T-cell (primary cell): ENCODE measurements at places on chromosomes 2 and 18. TPM values are rescaled to one million over a fixed set of nuclear protein-coding genes. Genes with fewer than 3 reads are reported as not detected.

DNA sequence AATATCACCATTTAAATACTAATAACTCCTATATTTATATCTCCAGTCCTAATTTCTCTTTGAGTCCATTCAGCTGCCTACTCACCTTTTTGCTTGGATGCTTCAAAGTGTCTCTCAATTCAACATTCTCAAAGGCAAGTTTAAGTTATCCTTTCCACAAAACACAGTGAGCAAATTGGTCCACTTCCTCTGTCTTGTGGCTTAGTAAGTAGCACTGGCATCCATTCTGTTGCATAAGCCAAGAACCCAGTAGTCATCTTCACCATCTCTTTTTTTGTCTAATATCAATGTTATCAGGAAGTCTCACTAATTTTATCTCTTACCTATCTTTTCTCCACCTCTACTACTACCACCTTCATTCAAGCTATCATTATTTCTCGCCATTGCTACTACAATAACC lies 27.4 kb upstream of the IL1RL1 start:
- no peak overlapping the region for H3K4me3 ChIP-seq
- H3K4me1 ChIP-seq: no peaks in the 10 kb centered on the region
- H3K36me3 ChIP-seq: no peaks in the 10 kb centered on the region
- no peak overlapping the region for H3K27ac ChIP-seq

DNA sequence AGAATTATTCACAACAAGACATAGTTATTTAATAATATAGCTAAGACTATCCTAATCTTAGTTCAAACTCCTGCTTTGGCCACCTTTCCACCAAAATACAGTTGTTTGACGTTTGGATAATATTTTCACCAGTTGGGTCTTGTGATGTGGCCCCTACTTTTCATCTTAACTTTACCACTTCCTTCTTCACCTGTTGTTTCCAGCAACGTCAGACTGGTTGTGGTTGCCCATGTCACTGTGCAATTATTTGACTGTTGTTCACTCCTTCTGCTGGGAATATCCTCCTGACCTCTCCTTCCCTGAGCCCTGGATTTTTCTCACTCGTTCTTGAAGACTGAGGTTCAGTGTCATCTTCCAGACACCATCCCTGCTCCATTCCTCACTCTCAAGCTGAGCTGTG lies 132.2 kb upstream of the RASGRP3 start:
- DNase-seq: no peak
- H3K4me1 ChIP-seq: peaks cover 4% of the 10 kb centered on the region
- H3K36me3 ChIP-seq: no peaks in the 10 kb centered on the region
- no peak overlapping the region for H3K27ac ChIP-seq

DNA sequence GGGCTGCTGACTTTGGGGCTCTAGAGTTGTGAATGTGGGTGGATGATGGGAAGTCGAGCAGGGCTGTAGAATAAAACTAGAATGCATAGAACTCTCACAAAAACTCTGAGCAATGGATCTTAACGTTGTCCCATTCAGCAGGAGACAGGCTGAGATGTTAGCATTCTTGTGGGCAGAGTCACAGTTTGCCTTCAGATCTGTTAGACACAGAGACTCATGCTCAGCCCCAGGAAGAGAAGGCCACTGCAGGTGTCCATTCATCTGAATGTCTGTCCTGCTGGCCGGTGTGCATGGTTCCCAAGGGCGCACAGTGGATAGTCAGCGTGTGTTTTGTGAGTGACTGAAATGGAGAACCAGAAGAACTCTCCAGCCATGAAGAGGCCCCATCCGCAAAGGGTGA lies 111.3 kb downstream of the TSN start:
- no peak for DNase-seq
- no peak overlapping the region for H3K27ac ChIP-seq
- no peaks in the 10 kb centered on the region for H3K4me1 ChIP-seq
- H3K27me3 ChIP-seq: peaks cover 20% of the 10 kb centered on the region
- no peaks in the 10 kb centered on the region for H3K36me3 ChIP-seq

DNA sequence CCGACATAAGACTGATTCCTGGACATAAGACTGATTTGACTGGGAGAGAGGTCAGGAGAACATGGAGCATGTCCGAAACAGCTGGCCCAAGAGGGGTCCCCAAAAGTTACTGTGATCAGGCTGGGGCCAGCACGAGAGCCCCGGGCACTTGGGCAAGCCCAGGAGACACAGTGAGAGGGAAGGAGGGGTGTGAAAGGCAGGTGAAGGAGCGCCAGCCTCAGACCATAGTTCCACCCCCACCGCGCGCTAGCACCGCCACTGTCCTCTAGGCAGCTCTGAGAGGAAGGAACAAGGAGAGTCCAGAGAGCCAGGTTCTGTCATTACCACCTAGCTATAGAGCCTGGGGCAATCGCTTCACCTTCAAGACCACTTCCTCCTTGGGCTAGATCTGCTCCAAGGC lies 78.2 kb upstream of the DAPL1 start:
- no peak for DNase-seq
- no peaks in the 10 kb centered on the region for H3K27me3 ChIP-seq
- H3K4me3 ChIP-seq: no peak overlapping the region
- H3K4me1 ChIP-seq: no peaks in the 10 kb centered on the region
- H3K27ac ChIP-seq: no peak overlapping the region

Gene TFPI
- total RNA-seq: 0.68 TPM

Gene SOCS6
- total RNA-seq: 0.73 TPM

Gene PLEK
- 5.1 TPM for total RNA-seq

DNA sequence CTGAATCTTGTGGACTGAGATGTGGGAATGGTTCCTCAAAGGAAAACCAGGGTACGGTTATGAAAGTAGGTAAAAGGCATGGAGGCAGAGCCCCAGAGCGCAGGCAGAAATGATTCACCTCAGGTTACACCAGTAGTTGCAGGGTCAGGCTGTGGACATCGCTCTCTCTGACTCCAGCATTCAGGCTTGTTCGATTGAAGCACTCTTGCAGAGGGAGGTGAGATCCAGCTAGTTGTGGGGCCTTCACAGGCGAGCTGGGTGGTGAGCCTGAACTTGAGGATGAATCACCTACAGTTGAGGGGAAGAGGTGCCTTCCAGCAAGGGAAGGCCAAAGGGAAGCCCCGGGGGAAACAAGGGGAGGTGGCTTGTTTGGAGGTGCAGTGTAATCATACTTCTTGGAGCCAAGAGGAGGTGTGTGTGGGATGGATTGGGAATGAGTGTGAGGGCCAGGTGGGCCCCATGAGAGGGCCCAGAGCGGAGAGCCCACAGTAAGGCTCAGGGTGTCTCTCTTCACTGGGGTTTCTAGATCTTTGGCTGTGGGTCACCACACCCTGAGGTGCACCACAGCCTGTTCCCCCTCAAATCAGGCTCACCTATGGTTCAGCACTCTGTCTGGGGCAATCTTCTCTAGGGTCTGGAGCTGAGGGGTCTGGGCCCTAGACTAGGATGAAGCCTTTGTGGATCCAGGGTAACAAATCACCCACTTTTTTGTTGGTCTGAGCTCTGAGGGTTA lies 48.5 kb upstream of the MCFD2 start:
- DNase-seq: no peak
- H3K4me1 ChIP-seq: peaks cover 3% of the 10 kb centered on the region
- H3K27me3 ChIP-seq: no peaks in the 10 kb centered on the region
- H3K4me3 ChIP-seq: no peak overlapping the region
- H3K36me3 ChIP-seq: peaks cover 38% of the 10 kb centered on the region
- H3K27ac ChIP-seq: no peak overlapping the region

Gene MOGAT1
- not detected for total RNA-seq

DNA sequence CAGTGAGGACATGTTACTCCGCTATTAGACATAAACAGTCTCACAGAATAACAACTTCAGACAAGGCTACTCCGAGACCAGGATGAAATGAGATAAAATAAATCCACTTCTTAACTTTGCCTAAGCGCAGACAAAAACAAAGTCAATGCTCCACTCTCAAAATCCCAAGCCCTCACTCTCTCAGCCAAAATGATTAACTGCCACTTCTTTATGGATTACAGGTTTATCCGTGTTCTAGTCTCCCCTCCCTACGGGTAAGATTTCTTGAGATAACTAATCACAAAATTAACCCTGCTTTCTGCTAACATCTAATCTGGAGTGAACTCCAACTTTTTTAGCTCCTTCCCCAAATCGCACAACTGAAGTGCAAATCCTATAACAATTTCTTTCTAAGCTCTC lies 1.1 kb upstream of the CRYGC start:
- H3K27ac ChIP-seq: no peak overlapping the region
- peaks cover 8% of the 10 kb centered on the region for H3K27me3 ChIP-seq
- H3K36me3 ChIP-seq: no peaks in the 10 kb centered on the region
- H3K4me1 ChIP-seq: peaks cover 6% of the 10 kb centered on the region

DNA sequence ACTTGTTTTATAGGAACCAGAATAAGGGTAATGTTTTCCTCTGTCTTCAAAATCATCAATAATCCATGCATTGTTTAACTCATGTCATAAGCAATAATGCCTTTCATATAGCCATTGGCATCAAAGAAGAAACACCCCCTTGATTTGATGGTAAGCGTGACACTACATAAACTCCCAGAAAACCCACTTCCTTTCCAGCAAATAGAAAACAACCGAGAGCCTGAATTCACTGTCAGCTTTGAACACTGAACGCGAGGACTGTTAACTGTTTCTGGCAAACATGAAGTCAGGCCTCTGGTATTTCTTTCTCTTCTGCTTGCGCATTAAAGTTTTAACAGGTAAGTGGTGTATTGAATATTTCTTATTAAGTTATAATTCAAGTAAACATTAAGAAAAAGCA lies at the start of gene ICOS:
TSS of gene ICOS (plus strand) at position 229 of the 400 bp plus-strand sequence. CDS start at position 281, 52 bp downstream.
- H3K4me1 ChIP-seq: peaks cover 59% of the 10 kb centered on the region
- peak within 1 kb of the TSS; percentile 85 for H3K27ac ChIP-seq
- H3K36me3 ChIP-seq: no peaks in the 10 kb centered on the region
- peak; percentile 55 for DNase-seq

DNA sequence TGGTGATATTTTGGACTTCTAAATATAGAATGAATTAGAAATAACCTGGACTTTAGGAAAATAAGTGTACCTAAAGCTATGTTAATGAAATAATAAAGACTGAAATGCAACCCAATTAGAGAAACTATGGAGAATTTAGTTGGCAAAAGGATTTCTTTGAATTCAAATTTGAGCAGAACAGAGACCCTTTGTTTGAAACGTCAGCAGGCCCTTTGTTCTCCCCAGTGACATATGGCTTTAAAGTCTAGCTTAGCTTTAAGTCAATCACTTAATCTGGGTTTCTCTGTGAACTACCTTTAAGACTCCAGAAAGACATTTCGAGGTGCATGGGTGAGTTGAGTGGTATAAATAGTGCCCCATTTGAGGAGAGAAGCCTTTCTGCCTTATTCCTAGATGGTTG lies 130.5 kb upstream of the CREB1 start:
- no peaks in the 10 kb centered on the region for H3K27me3 ChIP-seq
- H3K4me3 ChIP-seq: no peak overlapping the region
- H3K27ac ChIP-seq: no peak overlapping the region
- H3K4me1 ChIP-seq: no peaks in the 10 kb centered on the region
- no peaks in the 10 kb centered on the region for H3K36me3 ChIP-seq
- DNase-seq: no peak

DNA sequence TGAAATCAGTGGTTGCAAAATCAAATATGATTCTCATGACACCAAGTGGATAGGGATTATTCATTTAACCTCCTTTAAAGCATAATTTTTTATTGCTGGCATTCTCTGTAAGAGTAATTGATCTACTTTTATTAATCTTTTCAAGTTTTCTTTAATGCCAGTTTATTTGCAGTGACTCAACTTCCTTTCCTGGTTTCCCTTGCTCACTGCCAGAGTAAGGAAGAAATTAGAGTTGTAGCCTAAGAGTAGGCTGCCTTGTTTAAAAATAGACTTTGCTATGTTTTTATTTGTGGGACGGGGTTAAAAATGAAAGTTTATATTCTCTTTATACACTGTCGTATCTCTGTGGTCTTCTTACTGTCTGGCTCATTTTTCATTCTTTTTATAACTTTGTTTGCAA lies 148.6 kb downstream of the WDR7 start:
- no peaks in the 10 kb centered on the region for H3K36me3 ChIP-seq
- no peak overlapping the region for H3K27ac ChIP-seq
- H3K27me3 ChIP-seq: no peaks in the 10 kb centered on the region
- H3K4me1 ChIP-seq: no peaks in the 10 kb centered on the region

DNA sequence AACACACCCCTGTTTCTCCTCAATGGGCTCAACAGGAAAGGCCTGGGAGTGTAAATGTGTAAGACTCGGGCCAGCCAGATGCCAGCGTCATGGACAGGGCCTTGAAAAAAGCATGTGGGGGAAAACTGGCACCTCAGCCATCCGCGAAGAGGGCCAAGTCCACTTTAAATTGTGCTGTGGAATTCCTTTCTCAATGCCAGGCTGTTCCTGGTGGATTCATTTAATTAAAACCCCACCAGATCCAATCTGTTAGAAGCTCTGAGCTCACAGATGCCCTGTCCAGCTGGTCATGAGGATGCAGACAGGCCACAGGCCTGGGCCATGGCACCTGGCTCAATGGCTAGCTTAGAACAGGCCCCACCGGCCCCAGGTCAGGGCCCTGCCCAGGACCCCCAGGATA lies 24.8 kb downstream of the KCNK3 start:
- no peaks in the 10 kb centered on the region for H3K4me1 ChIP-seq
- no peak overlapping the region for H3K4me3 ChIP-seq
- no peaks in the 10 kb centered on the region for H3K27me3 ChIP-seq
- no peak overlapping the region for H3K27ac ChIP-seq
- DNase-seq: no peak

Gene COL4A3
- 0.56 TPM for total RNA-seq

Gene RNF125
- 70.1 TPM for total RNA-seq

DNA sequence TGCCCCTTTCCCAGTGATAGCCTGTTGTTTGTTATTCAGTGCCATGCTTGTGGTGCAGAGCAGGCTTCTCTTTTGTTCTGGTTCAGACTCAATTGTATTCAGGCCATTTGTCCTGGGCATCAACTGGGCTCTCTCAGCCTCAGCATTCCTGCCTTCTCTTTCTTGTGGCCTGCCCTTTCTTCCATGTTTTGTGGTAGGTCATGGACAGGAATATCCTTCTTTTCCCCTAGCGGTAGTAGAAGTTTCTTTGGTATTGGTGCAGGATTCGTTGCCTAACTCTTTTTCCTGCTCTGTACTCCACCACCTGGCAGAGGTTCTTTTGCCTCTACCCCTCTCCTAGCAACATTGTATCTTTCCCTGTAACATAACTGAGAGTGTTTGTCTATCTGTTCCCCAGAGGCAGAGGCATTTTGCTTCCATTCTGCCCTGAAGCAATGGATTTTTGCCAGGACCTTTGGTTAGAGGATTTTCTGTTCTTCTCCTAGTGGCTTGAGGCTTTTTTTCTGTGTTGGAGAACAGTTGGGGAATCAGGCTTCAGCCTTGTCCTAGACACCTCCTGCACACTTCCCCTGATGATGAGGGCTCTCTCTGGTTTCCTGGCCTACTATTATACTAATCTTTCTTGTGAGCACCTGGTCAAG lies 68.5 kb downstream of the NCOA1 start:
- H3K4me3 ChIP-seq: no peak overlapping the region
- H3K27ac ChIP-seq: no peak overlapping the region
- DNase-seq: no peak
- H3K4me1 ChIP-seq: no peaks in the 10 kb centered on the region
- H3K27me3 ChIP-seq: no peaks in the 10 kb centered on the region

Gene EGR4
- total RNA-seq: 0.35 TPM

Gene DSG4
- not detected for total RNA-seq
